K562 (cell line): ENCODE measurements at places on chromosomes 1 and 21. TPM values are rescaled to one million over a fixed set of nuclear protein-coding genes. Genes with fewer than 3 reads are reported as not detected.
A peak's percentile ranks its signal among the peaks of the same experiment; 100 is the strongest.

- DNase-seq: no peak
- H3K4me3 ChIP-seq: no peak overlapping the region
- H3K27ac ChIP-seq: no peak overlapping the region
- H3K4me1 ChIP-seq: no peaks in the 10 kb centered on the region
- H3K36me3 ChIP-seq: no peaks in the 10 kb centered on the region
- H3K27me3 ChIP-seq: no peaks in the 10 kb centered on the region
Measured at GRCh38 chr1:170704256-170704655, 40.3 kb downstream of the PRRX1 start.

DNA sequence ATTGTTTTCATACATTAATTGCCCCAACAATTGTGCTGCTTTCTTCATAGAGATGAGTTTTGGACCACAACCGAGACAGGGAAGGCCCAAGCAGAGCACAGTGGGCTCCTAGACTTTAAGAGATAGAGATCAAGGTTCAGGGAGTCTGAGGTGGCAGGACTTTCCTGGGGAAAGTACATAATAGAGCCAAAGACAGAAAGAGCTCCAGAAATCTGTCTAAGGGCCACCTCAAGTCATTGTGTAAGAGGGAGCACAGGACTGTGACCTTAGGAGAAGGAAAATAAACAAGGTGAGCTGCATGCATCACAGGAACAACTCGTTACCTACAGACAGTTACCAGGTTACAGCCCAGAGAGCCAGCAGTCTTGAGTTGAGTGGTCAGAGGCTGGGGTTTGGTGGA is 41.3 kb upstream of the CR2 start:
- no peaks in the 10 kb centered on the region for H3K36me3 ChIP-seq
- no peak overlapping the region for H3K4me3 ChIP-seq
- no peak for DNase-seq
- no peak overlapping the region for H3K27ac ChIP-seq

DNA sequence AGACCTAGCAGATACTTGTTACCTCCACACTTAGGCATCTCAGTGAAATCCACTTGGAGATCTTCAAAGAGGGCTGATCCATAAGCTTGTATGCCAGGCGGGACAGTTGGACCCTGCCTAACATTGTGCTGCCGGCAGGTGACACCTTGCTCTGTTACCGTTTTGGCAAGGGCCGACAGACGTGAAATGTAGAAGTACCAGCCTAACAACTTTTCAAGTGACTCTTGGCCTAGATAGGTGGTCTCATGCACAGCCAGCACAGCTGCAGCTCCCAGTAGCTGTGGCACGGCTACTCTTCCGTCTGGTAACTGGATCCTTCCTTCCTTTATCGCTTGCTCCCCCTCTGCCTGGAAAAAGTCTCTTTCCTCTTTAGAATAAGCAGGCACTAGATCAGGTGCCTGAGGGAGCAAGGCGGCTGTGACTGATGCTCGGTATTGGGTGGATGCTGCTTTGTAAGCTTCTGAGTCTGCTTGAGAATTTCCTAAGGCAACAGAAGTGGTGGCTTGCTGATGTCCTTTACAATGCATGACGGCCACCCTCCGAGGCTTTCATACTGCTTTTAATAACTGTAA is 713.5 kb downstream of the AMY1C start:
- no peak overlapping the region for H3K4me3 ChIP-seq
- DNase-seq: no peak
- H3K27me3 ChIP-seq: no peaks in the 10 kb centered on the region
- no peak overlapping the region for H3K27ac ChIP-seq
- no peaks in the 10 kb centered on the region for H3K4me1 ChIP-seq

DNA sequence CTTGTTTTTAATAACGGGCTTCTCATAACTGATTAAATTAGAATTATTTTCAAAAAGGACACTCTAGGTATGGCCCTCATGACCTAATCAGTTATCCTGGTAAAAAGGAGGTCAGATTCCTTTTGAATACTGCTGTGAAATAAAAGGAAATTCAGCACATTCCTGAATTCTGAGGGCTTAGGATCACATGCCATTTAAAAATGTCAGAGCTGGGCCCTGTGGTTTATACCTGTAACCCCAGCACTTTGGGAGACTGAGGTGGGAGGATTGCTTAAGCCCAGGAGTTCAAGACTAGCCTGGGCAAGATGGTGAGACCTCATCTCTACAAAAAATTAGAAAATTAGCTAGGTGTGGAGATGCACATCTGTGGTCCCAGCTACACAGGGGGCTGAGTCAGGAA is 18.0 kb upstream of the RABGGTB start:
- H3K27me3 ChIP-seq: no peaks in the 10 kb centered on the region
- H3K4me1 ChIP-seq: no peaks in the 10 kb centered on the region
- no peak overlapping the region for H3K4me3 ChIP-seq
- H3K36me3 ChIP-seq: peaks cover 3% of the 10 kb centered on the region; the same call in 1 of the 3 replicates
- H3K27ac ChIP-seq: no peak overlapping the region

- no peak overlapping the region for H3K27ac ChIP-seq
- no peaks in the 10 kb centered on the region for H3K36me3 ChIP-seq
- no peak for DNase-seq
- no peak overlapping the region for H3K4me3 ChIP-seq
- H3K27me3 ChIP-seq: 0 out of 2 replicates have a peak, but pooled peaks cover 4% of the 10 kb centered on the region
Measured at GRCh38 chr1:218462587-218462986, 117.5 kb downstream of the TGFB2 start.

GRCh38 chr1:219495737-219496408 is 117.0 kb downstream of the ZC3H11B start:
- no peaks in the 10 kb centered on the region for H3K4me1 ChIP-seq
- H3K36me3 ChIP-seq: no peaks in the 10 kb centered on the region
- H3K27ac ChIP-seq: no peak overlapping the region
- no peak overlapping the region for H3K4me3 ChIP-seq
- DNase-seq: no peak
- no peaks in the 10 kb centered on the region for H3K27me3 ChIP-seq

DNA sequence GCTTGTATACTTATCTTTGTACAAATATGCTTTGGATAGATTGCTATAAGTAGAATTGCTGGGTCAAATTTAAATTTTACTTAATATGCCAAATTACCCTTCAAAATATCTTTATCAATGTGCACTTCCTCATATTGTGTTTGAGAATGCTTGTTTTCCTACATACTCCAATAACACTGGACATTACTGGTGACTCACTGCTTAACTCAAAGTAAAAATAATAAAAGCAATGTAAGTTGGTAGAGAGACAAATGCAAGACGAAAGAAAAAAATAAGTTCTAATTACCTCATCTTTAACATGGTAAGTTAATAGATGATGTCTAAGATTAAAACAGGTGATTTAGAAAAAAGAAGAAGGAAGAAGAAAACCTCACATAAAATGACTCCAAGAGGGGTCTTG is 7.9 kb upstream of the SH3GLB1 start:
- no peaks in the 10 kb centered on the region for H3K36me3 ChIP-seq
- no peaks in the 10 kb centered on the region for H3K4me1 ChIP-seq
- H3K4me3 ChIP-seq: no peak overlapping the region

DNA sequence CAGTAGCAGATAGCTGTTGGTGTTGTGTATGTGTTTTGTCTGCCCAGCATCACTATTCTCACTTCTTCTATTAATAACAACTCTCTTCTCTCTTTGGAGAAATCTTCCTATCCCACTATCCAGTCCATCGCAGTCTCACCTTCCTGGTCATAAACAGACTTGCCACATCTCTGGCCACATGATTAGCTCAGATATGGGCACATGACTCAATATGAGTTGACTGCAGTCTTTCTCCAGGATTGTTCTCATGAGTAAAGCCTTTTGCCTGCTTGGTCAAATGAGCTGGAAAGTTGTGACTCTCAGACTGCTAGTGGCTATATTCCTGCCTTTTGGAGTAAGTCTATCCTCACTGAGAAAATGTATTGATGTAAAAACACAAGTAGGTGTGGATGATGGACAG is 32.9 kb upstream of the TADA1 start:
- H3K4me1 ChIP-seq: no peaks in the 10 kb centered on the region
- no peak for DNase-seq
- no peak overlapping the region for H3K27ac ChIP-seq
- no peaks in the 10 kb centered on the region for H3K27me3 ChIP-seq

DNA sequence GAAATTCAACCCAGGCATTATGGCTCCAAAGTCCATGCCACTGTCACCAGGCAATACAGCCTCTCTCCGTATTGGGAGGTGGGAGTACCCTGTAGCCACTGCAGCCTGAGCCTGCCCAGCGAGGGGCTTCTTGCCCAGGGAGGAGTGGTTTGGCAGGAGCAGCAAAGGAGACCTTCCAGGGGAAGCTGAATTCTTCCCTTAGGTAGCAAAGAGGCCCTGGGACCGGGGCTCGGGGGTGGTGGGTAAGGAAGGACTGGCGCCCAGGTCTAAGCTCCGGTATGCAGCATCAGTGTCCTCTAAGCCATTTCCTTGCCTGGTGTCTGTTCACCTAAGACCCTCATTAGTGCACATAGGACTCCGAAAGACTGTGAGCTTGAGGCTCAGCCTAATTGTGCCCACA is 17.0 kb downstream of the TNNT2 start:
- no peak overlapping the region for H3K27ac ChIP-seq

DNA sequence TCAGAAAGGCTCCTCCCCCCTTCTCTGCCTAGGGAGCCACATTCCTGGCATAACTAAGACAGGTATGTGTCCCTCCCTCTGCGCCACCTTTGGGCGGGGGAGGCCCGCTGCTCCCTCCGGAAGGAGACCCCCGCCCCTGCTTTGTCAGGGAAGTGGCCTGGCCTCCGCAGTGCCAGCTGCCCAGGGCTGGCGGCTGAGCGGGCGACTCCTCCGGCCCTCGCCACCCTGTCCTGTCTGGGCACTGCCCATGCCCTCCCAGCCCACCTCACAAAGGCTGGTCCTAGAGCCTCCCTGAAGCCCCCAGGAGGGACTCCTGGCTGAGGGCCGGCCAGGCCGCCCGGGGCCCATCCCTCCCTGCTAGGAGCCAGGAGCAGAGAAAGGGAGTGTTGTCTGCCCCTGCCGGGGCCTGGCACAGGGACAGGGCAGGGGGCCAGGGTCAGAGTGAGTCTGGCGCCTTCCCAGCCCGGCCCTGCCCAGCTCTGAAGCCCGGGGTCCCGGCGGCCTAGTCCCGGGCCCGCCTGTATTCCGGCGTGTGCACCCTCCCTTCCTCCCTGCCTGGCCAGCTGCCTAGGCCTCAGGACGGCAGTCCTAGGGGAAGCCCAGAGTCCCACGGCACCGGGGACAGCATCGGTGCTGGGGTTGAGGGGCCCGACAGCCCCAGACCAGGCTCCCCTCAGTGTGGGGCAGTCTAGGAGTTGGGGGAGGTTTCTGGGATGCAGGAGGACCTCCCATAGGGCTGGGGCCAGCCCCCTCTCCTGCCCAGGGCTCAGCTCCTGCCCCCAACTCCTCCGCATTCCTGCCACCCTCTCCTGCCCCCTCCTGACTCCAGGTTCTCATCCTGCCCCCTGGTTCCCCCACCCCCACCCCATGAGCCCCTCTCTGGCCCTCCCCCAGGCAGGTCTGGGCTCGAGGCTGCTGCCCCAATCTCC is 5.1 kb downstream of the AGRN start:
- H3K36me3 ChIP-seq: peaks cover 58% of the 10 kb centered on the region; the same call in 2 of the 3 replicates
- H3K4me1 ChIP-seq: peaks cover 29% of the 10 kb centered on the region
- no peak overlapping the region for H3K27ac ChIP-seq
- no peaks in the 10 kb centered on the region for H3K27me3 ChIP-seq
- no peak for DNase-seq
- H3K4me3 ChIP-seq: no peak overlapping the region

- H3K4me3 ChIP-seq: no peak overlapping the region
- no peak for DNase-seq
- H3K36me3 ChIP-seq: no peaks in the 10 kb centered on the region
- no peak overlapping the region for H3K27ac ChIP-seq
- no peaks in the 10 kb centered on the region for H3K4me1 ChIP-seq
Measured at GRCh38 chr1:172670316-172670715, 11.4 kb downstream of the FASLG start.

- H3K27me3 ChIP-seq: peaks cover 63% of the 10 kb centered on the region
- no peaks in the 10 kb centered on the region for H3K36me3 ChIP-seq
- no peak overlapping the region for H3K27ac ChIP-seq
- peaks cover 2% of the 10 kb centered on the region; the same call in 1 of the 3 replicates for H3K4me1 ChIP-seq
Measured at GRCh38 chr21:36478207-36478701, 1.7 kb downstream of the CLDN14 start.

DNA sequence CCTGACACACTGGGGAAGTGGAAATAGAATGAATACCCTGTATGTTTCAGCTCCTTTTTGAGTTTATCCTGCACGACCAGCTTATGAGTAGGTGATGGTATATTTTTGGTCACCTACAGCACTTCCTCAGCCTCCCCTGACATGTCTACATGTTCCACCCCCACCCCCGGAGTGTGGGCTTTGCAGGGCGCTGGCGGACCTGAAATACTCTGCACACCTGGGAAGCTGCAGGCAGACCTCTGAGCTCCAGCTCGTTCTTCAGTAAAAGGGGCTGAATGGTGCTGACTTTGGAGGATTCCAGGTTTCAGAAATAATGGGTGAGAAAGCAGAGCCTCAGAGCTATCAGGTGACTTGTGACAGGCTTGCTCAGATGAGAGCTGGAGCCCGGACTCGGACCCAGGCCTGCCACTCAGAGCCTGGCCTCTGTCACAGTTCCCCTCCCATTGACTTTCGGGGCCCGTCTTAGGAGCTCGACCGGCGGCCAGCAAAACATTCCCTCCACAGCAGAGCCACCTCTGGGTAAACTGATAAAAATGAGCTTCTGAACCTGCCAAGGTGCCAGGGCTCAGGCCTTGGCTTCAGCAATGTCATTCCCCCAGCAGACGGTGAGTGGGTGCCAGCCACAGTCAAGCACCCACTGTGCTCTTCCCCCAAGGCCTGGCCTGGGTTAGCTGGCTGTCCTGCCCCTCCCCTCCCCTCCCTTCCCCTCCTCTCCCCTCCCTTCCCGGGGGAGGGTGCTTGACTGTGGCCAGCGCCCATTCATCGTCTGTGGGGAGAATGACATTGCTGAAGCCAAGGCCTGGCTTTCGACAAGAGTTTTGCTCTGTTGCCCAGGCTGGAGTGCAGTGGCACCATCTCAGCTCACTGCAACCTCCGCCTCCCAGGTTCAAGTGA is 30.1 kb downstream of the DOP1B start:
- no peak overlapping the region for H3K27ac ChIP-seq
- H3K4me1 ChIP-seq: peaks cover 3% of the 10 kb centered on the region; the same call in 1 of the 2 replicates
- peak; percentile 17 for DNase-seq
- H3K4me3 ChIP-seq: no peak overlapping the region
- H3K27me3 ChIP-seq: peaks cover 32% of the 10 kb centered on the region; the same call in 2 of the 3 replicates

- no peaks in the 10 kb centered on the region for H3K27me3 ChIP-seq
- no peaks in the 10 kb centered on the region for H3K4me1 ChIP-seq
- DNase-seq: no peak
- no peak overlapping the region for H3K4me3 ChIP-seq
Measured at GRCh38 chr1:220819467-220820026, 32.8 kb downstream of the MTARC1 start.

DNA sequence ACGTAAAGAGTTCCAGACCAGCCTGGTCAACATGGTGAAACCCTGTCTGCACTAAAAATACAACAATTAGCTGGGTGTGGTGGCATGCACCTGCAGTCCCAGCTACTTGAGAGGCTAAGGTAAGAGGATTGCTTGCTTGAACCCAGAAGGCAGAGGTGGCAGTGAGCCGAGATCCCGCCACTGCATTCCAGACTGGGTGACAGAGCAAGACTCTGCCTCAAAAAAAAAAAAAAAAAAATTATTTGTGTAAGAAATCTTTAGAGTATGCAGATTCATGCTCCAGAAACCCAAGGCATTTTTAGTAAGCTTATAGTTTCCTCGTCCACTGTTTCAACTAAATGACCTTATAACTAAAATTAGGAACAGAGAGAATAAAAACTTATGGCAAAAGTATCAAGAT is 51.3 kb downstream of the ABL2 start:
- H3K27me3 ChIP-seq: no peaks in the 10 kb centered on the region
- no peaks in the 10 kb centered on the region for H3K36me3 ChIP-seq
- no peak overlapping the region for H3K27ac ChIP-seq
- H3K4me1 ChIP-seq: no peaks in the 10 kb centered on the region
- no peak overlapping the region for H3K4me3 ChIP-seq
- no peak for DNase-seq

The ARHGAP30 gene
- total RNA-seq: 0.35 and 0.42 TPM in 2 replicates

The SUCO gene
- 15.9 and 18.5 TPM in 2 replicates for total RNA-seq

The PLA2G5 gene
- not detected in 2 replicates for total RNA-seq

The LCE2C gene
- total RNA-seq: not detected in 2 replicates

The CHI3L1 gene
- total RNA-seq: not detected in 2 replicates
